ENCODE measurements at places on chromosomes 13 and 19. TPM values are rescaled to one million over a fixed set of nuclear protein-coding genes. Genes with fewer than 3 reads are reported as not detected.

Gene PDX1
- total RNA-seq, result not detected

Gene PSG2
- not detected for total RNA-seq

Gene BRME1
- 0.41 TPM for total RNA-seq

Gene SIX5
- 11.2 TPM for total RNA-seq

Gene ZNF28
- 1.0 TPM for total RNA-seq

Gene CEACAM16
- total RNA-seq, result not detected

Gene GPR12
- not detected for total RNA-seq

Gene TSKS
- not detected for total RNA-seq

Gene RPL18
- 1,420 TPM for total RNA-seq

Gene ZNF304
- 4.1 TPM for total RNA-seq

Gene MED25
- 46.6 TPM for total RNA-seq

- DNase-seq, result no peak
- H3K4me3 ChIP-seq, result no peak overlapping the region
- H3K27me3 ChIP-seq, result no peaks in the 10 kb centered on the region
Observed at GRCh38 chr19:43607238-43608205, 4.4 kb upstream of the SRRM5 start.

- H3K27me3 ChIP-seq, result no peaks in the 10 kb centered on the region
- no peak overlapping the region for H3K4me3 ChIP-seq
- no peak for DNase-seq
- no peak overlapping the region for H3K27ac ChIP-seq
Observed at GRCh38 chr13:113809934-113810333, 50.9 kb downstream of the TMEM255B start.

DNA sequence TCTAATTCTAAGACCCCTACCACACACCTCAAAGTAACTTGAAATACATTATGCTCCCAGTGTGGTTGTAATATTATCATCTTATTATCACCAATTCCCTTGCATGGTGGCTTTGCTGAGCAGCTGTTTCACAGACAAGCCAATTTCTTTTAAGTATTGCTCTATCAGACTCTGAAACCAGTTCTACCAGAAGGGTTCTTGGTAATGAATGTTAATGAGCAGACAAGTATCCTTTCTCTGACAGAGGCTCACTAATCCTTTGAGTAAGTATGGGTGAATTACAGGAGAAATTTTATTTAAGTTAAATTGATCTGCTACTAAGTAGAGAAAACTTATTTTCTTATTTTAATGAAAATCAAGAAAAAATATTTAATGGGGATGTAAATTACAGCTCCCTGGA is 326.0 kb downstream of the GPC6 start:
- no peaks in the 10 kb centered on the region for H3K4me1 ChIP-seq
- H3K27me3 ChIP-seq, result no peaks in the 10 kb centered on the region
- no peak overlapping the region for H3K27ac ChIP-seq
- DNase-seq, result no peak
- H3K36me3 ChIP-seq, result no peaks in the 10 kb centered on the region

DNA sequence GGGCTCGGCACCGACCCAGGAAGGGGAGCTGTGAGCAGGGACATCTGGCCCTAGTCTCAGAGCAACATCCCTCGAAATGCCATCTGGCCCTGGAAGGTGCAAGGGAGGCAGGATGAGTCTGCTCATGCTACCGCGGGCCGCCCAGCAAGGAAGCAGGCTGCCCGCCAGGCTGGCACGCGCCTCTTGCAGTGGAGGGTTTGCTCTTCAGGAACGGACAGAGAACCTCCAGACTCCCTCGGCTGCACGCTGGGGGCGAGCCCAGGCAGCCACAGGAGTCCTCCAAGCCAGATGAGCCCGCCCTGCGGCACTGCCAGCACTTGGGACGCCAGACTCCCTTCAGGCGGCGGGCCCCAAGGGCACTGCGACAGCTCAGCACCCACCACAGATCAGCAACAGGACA is 10.1 kb upstream of the ATP8B3 start:
- DNase-seq, result no peak
- H3K4me1 ChIP-seq, result no peaks in the 10 kb centered on the region
- no peaks in the 10 kb centered on the region for H3K27me3 ChIP-seq
- no peaks in the 10 kb centered on the region for H3K36me3 ChIP-seq
- no peak overlapping the region for H3K4me3 ChIP-seq

DNA sequence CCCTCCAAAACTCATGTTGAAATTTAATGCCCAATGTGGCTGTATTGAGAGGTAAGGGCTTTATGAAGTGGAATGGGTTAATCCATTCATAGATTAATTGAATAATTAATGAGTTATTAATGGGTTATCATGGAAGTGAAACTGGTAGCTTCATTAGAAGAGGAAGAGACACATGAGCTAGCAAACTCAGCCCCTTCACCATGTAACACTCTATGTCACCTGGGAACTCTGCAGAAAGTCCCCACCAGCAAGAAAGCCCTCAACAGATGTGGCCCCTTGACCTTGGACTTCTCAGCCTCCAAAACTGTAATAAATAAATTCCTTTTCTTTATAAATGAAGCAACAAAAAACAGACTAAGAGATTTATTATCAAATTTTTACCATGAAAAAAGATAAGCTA is 223.5 kb downstream of the KLF12 start:
- no peak for DNase-seq
- no peaks in the 10 kb centered on the region for H3K36me3 ChIP-seq
- H3K4me3 ChIP-seq, result no peak overlapping the region
- H3K4me1 ChIP-seq, result peaks cover 20% of the 10 kb centered on the region
- no peaks in the 10 kb centered on the region for H3K27me3 ChIP-seq

- H3K4me1 ChIP-seq, result peaks cover 98% of the 10 kb centered on the region
- DNase-seq, result no peak
- H3K36me3 ChIP-seq, result no peaks in the 10 kb centered on the region
Observed at GRCh38 chr19:38661996-38662395, 14.5 kb downstream of the ACTN4 start.

GRCh38 chr19:7636691-7637373 is at the start of gene STXBP2:
TSS of gene STXBP2 (plus strand) at chr19:7637110. CDS start at chr19:7637150, 40 bp downstream.
- DNase-seq, result peak; percentile 6
- H3K27ac ChIP-seq, result no peak within 1 kb of the TSS
- H3K4me1 ChIP-seq, result peaks cover 3% of the 10 kb centered on the region
- H3K27me3 ChIP-seq, result peaks cover 42% of the 10 kb centered on the region

GRCh38 chr19:15487038-15487437 is 7.7 kb upstream of the PGLYRP2 start:
- no peaks in the 10 kb centered on the region for H3K4me1 ChIP-seq
- no peaks in the 10 kb centered on the region for H3K27me3 ChIP-seq
- no peak overlapping the region for H3K4me3 ChIP-seq
- no peak for DNase-seq
- H3K36me3 ChIP-seq, result no peaks in the 10 kb centered on the region

DNA sequence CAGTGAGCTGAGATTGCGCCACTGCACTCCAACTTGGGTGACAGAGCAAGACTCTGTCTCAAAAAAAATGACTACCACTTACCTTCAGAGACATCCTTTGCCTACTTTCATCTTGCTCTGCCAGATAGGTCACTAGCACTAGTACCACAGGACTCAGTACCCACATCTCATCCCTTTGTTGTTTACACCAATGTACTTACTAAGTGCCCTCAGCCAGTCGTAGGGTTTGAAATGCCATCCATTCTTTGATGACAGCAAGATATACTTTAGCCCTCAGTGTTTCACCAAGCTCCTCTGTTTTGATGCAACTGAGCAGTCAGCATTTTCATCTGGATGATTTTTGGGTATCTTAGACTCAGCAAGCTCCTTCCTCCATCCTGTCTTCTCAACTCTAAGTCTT is 6.1 kb downstream of the URAD start:
- H3K27ac ChIP-seq, result no peak overlapping the region
- peaks cover 71% of the 10 kb centered on the region for H3K27me3 ChIP-seq
- no peaks in the 10 kb centered on the region for H3K36me3 ChIP-seq
- peaks cover 6% of the 10 kb centered on the region for H3K4me1 ChIP-seq

DNA sequence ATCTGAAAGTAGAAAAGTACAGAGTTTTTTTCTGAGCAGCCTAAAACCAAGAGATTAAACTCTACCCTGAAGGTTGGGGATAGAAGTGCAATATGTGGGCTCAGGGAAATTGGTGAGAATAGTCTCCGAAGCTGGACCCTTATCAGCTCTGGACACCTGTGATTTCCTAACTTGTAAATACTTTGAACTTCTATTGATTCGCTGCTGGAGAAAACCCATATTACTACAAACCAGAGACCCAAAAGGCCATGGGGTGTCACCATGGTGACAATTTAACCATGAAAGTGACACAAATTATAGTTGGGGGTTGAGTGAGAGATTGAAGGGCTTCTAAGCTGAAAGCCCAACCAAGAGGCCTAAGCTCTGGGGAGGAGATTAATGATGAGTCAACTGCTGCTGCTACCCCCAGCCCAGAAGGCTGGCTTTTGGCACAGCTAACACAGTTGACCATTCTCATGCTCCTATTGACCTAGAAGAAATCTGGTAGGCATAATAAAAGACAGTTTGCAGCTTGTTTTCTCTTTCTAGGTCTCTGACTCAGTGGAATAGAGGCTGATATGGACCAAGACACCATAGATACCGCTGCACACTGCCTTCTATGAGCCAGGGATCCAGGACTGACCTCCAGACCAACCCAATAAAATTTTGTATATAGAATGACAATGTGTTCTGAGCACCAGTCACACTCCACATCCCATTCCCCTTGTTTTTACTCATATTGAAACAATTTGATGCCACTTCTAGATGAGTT is 131.9 kb upstream of the FNDC3A start:
- H3K4me3 ChIP-seq, result no peak overlapping the region
- no peak for DNase-seq
- H3K36me3 ChIP-seq, result no peaks in the 10 kb centered on the region
- H3K4me1 ChIP-seq, result no peaks in the 10 kb centered on the region
- no peaks in the 10 kb centered on the region for H3K27me3 ChIP-seq
- H3K27ac ChIP-seq, result no peak overlapping the region

- peaks cover 33% of the 10 kb centered on the region for H3K36me3 ChIP-seq
- DNase-seq, result no peak
- H3K4me1 ChIP-seq, result no peaks in the 10 kb centered on the region
- H3K27ac ChIP-seq, result no peak overlapping the region
Observed at GRCh38 chr19:34475026-34475974, 6.3 kb upstream of the WTIP start.

DNA sequence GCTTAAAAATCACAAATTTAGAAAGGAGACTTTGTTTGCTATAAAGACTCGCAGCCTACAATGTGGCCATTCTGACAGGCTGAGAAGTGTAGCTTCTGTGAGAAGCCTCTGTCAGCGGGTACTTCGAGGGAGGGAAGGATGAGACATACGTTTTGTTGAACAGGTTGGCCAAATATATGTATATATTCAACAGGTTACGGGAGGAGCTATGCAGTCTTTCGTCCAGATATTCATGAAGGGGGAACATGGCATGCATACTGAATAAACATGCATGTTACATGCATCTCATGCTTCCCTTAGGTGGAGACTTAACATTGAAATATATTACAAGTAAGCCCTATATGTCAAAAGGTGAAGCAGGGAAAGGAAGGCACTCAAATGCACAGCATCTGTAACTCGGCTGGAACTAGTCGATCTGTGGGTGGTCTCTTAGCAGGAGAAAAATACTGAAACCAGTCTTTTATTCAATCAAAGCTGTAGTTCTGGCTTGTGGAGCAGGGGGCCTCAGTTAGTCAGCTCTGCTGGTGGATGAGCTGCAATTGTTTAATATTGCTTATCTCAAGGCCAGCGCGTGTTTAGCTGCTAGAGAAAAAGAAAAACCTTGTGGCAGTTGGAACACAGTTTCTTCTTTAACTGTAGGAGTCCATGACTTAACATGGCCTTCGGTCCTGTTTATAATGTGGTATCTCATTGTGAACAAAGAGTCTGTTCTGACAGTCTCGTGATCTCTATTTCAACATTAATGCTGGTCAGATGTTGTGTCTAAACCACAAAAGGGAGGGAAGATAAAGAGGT is 94.3 kb downstream of the FAM216B start:
- no peak overlapping the region for H3K27ac ChIP-seq
- no peaks in the 10 kb centered on the region for H3K27me3 ChIP-seq
- no peaks in the 10 kb centered on the region for H3K36me3 ChIP-seq
- H3K4me1 ChIP-seq, result no peaks in the 10 kb centered on the region

GRCh38 chr19:8387688-8388611 is 2.2 kb upstream of the RAB11B start:
- peaks cover 25% of the 10 kb centered on the region for H3K4me1 ChIP-seq

- no peak for DNase-seq
- no peaks in the 10 kb centered on the region for H3K36me3 ChIP-seq
Observed at GRCh38 chr13:101673360-101674105, 221.1 kb downstream of the ITGBL1 start.

DNA sequence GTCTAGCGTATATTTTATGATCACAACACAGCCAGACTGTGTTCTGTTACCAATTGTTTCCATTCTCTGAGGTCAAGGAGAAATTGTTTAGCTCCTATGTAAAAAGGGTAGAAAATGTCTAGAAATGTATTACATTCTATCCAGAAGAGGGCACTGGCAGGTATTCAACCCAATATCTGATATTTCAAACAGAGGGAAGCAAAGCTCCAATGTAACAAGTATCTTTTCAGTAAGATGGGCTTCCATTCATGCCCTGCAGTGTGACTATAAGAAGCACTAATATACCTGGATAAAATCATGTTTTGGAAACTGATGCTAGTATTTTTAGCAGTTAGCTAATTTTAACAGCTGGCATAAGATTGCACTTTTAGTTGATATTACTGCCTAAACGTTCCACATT is 312.7 kb downstream of the FGF14 start:
- no peaks in the 10 kb centered on the region for H3K36me3 ChIP-seq
- peaks cover 18% of the 10 kb centered on the region for H3K4me1 ChIP-seq
- H3K27ac ChIP-seq, result peak overlapping the region; percentile 49
- H3K4me3 ChIP-seq, result no peak overlapping the region
- H3K27me3 ChIP-seq, result no peaks in the 10 kb centered on the region
- no peak for DNase-seq

GRCh38 chr13:114099918-114100445 is 32.4 kb downstream of the RASA3 start:
- H3K27me3 ChIP-seq, result no peaks in the 10 kb centered on the region
- H3K4me1 ChIP-seq, result peaks cover 38% of the 10 kb centered on the region
- no peak for DNase-seq
- H3K27ac ChIP-seq, result peak overlapping the region; percentile 68
- no peak overlapping the region for H3K4me3 ChIP-seq

DNA sequence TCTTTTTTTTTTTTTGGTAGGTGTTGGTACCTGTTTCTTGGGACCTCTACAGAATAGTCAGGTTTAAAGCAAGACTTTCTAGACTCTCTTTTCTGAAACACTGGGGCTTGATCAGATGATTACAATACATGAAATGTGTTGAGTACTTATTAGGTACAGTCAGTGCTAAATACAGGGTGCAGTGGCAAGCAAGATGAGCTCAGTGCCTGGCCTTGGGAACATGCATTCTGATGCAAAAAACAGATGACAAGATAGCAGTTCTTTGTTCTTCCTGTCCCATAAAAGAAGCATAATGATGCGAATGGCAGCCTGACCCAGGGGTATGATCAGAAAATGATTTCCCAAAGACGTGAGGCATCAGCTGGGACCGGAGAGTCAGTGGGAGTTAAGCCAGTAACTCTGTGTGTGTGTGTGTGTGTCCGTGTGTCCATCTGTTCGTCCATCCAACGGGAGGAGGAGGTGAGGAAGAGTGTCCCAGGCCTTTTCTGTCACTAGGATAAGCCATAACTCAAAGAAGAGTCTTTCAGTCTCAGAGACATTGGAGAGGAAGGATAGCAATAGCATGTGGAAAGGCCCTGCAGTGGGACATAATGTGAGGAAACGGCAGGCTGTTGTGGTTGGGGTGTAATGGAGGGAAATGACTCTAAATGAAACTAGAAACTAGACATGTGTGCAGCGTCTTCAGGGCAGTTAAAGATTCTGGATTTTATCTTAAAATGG is 32.2 kb downstream of the SLAIN1 start:
- H3K27me3 ChIP-seq, result no peaks in the 10 kb centered on the region
- no peaks in the 10 kb centered on the region for H3K36me3 ChIP-seq
- H3K27ac ChIP-seq, result no peak overlapping the region
- no peak for DNase-seq
- H3K4me1 ChIP-seq, result peaks cover 11% of the 10 kb centered on the region

All from gastrocnemius medialis (tissue), 4 donors.